PC-3 (cell line): ENCODE measurements at places on chromosomes 5 and 9.

- DNase-seq = no peak
Measured at GRCh38 chr9:85740787-85741094, 1.0 kb downstream of the AGTPBP1 start.

DNA sequence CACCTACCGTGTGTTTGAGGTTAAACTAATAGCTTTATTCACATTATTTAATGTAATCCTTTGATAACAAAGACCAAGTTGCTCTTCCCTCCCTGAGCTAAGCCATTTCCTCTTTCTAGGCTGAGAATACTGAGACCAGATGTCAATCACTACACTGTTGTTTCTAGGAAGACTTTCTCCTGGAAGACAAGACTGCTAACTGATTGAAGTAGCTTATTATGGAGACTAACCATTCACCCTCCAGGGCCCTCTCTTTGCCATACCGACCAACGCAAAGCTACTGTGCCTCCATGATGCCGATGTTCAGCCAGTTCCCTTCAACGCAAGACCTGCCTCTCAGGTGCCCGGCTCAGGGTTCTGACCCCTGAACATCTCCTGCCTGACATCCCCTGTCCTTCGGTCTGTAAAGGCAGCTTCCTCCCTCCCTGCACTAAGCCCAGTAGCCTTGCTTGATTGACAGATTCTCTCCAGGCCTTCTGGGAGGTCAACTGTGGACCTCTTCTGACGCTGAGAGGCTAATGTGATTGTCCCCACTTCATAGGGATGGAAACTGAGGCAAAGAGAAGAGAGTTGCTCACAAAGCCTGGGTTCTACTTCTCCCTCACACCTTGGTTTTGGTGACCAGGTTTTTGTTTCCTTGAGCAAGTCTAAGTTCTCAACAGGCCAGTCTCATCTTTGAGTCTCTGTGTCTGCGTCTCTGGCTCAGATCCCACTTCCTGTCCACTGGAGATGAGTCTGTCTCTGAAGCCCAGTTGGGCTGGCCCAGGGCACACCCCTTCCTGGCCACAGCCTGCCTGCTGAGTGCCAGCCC is 259.7 kb upstream of the IRX2 start:
- no peak for DNase-seq

DNA sequence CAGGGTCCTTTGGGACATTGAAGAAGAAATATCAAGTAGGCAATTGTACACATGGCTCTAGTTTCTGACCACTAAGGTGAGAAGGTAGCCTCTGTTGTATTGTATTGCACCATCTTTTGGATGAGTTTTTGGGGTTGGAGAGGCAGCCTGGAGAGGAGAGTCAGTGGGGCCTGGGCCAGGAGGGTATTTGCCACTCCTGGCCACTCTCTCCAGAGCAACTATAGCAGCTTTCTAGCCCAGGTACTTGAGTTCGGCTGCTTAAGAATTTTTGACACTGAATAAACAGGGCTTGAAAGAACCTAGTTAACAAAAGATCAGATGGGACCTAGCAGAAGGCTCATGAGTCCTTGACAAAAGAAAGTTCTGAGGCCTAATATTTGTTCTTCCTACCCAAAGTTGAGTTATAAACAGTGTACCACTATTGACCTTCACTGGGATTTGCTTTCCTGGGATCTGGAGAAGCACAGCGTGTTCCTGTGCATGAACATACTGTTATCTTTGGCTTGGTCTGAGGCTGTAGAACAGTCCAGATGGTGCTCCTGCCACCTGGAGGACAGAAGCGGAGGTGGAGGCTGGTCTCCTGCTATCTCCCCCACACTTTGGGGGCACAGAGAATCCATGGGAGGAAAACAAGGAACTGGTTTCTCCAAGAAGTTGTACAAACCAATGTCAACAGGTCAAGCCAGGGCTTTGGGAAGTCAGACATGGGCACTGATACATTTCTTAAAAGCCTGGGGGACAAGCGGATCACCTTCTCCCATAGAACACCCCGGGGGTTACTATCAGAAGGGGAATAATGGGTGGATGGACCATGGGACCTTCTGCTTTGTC is 110.4 kb upstream of the LIFR start:
- DNase-seq = peak; percentile 45

DNA sequence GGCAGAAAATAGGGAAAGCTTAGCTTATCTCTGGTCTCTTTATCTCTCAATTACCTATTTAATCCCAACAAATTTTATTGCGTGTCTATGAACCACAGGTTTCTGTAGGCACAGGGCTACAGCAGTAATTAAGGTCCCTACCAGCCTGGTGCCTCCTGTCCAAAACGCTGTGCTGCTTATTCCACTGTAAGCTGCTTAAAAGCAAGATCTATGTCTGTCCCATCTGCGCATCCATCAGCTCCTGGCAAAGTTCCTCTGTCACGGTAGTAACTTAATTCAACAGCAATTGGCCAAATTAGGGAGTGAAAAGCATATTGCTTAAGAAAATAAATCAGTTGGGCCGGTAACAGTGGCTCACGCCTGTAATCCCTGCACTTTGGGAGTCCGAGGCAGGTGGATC is 235.8 kb upstream of the VLDLR start:
- no peak for DNase-seq

- peak; percentile 78 for DNase-seq
Measured at GRCh38 chr5:57033103-57033502, 81.2 kb upstream of the MIER3 start.

DNA sequence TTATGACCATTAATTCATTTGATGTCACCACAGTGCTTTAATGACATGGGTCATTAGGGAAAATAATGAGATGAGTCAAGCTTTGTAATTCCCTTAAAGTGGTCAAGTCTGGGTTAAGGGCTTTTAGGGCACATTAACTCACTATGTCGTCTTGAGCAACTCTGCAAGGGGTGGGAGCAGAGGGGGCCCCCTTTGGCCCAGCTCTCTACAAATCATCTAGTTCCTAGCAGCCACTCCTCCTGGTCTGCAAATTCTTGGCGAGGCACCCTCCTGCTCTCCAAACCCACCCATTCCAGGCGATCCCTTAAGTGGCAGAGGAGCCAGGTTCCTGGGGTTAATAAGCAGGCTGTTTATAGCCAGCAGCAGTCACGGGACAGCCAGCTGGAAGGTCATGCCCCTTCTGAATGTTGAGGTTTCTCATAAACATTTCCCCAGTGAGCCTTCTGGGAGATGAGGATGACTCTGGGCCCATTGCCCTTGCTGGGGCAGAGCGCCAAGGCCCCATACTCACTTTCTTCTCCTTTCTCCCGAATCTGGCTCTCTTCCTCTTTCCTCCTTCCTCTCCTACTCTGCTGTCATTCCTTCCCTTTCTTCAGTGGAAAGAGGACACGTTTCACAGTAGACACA is 14.3 kb upstream of the GPX3 start:
- DNase-seq = no peak

DNA sequence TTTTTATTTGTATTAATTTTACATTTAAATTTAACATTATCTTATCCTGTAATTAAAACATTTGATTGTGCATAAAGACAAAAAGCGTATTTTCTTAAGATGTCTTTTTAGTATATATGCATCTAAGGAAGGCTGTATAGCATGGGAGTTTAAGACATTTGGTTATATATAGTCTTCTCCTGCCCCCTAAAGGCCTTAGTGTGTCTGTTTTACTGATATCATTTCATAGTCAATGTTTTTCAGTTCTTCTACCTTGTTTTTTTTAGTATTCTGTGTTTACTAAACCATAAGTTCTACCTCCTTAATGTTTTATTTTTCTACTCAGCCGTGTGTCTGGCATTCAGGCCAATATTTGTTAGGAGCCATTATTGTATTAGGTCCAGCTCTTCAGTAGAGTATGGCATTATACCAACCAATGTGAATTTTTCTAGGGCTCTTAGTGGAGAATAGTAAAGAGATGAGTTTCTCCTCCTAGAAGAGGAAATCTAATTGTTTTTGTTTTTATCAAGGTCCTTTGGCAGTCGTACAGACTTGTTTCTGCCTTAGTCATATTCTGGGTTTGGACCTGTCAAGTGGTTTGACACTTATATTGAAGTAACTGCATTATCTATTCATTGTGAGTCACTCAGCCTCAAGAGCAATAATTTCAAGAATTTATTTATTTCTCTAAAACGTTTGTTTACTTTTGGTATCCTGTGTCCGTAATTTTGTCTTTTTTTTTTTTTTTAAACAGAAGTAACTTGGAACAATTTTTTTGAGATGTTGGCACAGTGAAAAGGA is 74.8 kb downstream of the SLF1 start:
- peak; percentile 70 for DNase-seq

DNA sequence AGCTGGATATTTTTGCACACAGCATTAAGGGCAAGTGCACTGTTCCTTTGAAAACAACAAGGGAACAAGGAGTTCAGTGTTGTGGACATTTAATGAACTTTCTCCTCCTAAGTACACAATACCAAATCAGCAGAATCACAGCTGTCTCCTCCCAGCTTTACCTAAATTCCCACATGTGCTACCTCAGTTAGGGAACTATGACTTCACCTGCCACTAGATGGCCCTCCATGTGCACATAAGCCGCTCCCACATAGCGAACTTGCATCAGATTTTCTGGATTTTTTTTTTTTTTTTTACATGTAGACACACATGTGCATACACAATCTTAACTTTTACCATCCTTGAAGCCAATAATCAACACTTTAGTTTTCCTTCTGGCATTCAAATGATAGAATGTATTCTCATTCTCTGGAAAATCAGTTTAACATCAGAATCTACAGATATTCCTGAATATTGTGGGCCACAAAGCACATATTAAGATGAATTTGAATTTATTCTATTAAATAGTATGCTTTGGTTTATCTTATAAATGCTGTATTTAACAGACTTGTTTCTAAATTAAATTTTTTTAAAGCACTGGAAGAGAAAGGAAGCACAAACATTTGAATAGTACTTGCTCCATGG is 123.6 kb downstream of the PALM2AKAP2 start:
- DNase-seq = peak; percentile 78
